ENCODE measurements at places on chromosomes 7 and 10.

- no peak for DNase-seq
Measured at GRCh38 chr10:121695731-121696464, 97.7 kb upstream of the FGFR2 start.

DNA sequence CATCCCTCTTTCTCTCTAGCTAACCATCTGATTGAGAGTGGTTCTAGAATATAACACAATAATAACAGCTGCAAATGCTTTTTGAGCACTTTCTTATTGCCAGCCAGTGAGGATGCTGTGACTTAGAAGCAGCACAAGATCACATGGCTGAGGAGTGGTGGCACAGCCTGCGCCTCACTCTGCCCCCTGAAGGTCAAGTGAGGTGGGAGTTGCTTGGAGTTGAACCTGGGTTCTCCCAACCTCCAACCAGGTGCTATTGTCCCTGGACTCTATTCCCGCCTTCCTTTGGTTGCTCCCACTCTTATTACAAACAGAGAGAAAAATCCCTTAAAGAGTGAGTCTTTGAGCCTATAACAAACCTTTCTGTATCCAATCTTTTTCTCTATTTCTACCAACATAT, 280.3 kb upstream of the PODXL start:
- DNase-seq: no peak

GRCh38 chr7:13878154-13878553, 111.3 kb downstream of the ETV1 start:
- DNase-seq: no peak

DNA sequence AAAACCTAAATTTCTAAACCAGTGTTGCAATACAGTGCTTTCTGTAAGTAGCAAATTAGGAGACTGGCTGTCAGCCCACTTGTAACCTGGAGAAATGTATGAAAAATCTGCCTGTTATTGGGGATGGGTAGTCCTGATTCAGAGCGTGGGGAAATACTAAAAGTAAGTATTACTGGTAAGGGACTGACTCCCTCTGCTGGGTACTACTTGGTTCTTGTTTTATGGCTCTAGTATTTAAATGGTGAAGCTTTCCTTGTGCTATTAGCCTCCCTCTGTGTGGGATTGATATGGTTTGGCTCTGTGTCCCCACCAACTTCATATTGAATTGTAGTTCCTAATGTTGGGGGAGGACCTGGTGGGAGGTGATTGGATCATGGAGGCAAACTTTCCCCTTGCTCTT, 886.1 kb downstream of the SORCS1 start:
- DNase-seq: no peak

DNA sequence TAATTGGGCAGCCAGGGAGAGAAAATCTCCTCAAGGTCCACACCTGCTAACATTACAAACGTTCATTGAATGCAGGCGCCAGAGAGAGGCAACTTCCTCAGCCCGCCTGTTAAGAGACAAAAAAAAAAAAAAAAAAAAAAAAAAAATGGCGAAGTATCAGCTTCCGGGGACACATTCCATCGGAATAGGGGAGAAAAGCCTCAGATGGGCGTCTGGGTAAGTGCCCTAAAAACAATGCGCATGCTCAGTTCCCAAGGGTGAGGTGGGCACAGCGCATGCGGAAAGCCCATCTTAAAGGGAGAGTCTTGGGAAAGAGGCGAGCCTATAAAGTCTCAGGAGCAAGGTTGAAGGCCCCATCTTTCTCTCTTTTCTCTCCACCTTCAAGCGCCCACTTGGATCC, 1139.7 kb upstream of the CELF2 start:
- DNase-seq: no peak

GRCh38 chr10:72274730-72275350, 1.1 kb downstream of the DDIT4 start:
- DNase-seq: no peak

GRCh38 chr10:120473593-120473992, 16.6 kb downstream of the PLPP4 start:
- DNase-seq: no peak

GRCh38 chr10:97426776-97427570, 982 bp downstream of the PGAM1 start:
- DNase-seq: no peak

DNA sequence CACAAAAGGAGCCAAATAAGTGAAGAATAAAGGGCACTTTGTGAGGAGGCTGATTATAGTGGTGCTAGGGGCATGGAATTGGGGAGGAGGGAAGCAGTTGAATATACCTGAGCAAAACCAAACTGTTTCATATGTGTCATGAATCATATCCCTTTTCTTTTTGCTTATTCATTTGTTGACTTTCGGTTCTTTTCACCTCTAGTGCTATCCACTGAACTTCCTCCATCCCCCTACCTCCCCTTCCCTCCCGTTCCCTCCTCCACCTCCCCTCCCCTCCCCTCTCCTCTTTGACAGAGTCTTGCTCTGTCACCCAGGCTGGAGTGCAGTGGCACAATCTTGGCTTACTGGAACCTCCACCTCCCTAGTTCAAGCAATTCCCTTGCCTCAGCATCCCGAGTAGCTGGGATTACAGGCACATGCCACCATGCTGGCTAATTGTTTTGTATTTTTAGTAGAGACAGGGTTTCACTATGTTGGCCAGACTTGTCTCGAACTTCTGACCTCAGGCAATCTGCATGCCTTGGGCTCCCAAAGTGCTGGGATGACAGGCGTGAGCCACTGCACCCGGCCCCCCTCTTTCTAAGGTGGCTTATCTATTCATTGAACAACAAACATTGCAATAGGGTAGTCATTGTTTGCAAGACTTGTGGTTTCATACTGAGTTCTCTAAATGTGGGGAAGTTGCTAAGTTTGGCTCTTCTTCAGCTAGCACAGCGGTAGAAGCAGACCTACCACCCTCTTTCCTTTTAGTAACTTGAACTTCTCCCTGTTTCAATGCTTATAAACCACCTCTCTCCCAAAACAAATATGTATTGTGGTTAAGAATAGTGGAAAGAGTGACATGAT, 150.4 kb upstream of the PRPS1L1 start:
- DNase-seq: no peak

GRCh38 chr7:127550247-127550646, 35.1 kb downstream of the GCC1 start:
- DNase-seq: no peak

GRCh38 chr10:67259319-67259929, 333.6 kb downstream of the LRRTM3 start:
- DNase-seq: no peak

- DNase-seq: no peak
Measured at GRCh38 chr10:120684226-120684625, 166.9 kb upstream of the WDR11 start.

- DNase-seq: no peak
Measured at GRCh38 chr7:48173756-48174382, 2.6 kb downstream of the ABCA13 start.

DNA sequence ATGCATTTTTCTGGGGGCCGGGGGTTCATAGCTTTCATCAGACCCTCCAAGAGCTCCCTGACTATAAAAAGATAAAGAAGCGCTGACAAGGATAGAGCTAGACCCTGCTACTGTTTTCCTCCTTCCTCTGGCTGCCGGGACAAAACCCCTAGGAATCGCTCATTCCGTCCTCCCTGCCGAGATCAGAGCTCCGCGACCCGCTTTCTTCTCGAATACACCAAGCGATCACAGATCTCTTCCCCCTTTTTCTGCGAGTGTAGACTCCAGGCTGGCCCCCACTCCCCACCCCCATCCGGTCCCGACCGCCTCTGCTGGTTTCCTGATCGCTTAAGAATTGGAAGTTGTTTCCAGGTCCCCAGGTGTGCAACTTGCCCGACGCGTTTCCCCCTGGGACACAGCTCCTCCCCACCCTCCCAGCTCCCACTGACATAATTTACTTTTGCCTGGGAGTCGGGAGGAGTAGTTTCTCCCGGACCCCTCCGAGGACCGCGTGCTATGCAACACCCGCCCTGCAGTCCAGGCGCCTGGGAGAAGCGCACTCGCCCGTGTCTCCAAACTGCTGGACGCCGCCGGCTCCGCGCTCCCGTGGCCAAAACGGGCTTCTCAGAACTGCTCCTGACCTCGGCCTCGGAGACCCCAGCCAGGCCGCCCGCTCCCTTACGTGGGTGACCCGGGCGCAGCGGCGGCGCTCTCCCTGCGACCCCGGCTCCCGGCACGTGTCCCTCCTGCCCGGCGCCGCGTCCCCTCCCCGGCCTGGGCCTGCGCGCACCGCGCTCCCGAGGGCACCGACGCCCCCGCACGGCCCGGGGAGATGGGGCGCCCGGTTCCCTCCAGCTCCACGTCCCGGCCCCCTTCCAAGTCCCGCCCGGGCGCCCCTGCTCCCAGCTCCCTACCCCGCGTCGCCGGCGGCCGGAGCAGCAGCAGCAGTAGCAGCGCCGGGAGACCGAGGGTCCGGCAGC, 552 bp downstream of the IL15RA start:
- DNase-seq: no peak

DNA sequence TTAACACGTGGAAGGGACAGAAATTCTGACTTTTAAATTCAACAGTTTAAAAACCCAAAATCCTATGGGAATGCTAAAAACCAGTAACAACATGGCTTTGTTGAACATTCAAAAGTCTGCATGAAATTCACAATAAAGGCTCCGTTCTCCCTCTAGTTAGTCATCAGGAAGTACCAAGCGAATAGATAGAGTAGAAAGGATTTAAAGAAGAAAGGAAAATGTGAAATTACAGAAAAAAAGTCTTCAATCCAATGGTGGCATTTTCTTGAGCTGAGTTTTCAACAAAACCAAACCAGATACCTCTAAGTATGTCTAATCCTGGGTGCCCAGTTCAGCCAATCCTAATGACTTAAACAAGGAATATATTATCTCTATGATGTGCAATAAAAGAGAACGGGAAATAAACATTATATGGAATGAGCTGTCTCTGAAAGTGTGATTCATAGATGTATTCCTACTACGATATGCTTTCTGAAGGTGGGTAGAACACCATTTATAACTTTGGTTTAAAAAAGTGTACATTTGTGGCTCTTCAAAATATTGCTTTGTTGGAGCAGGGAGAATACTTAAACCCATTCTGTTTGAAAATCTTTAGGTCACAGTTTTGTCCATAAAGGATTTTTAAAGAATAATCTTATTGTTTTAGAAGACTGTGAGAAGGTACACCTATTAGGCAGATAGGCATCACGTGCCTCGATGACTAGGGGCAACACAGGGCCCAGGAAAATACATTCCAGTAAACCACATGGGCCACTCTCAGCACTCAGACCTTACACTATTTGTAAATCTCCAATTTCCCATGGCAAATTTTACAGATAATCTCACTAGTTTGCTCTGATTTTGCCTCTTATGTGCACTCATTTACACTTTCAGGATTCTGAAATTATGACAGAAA, 87.7 kb downstream of the CUBN start:
- DNase-seq: no peak

GRCh38 chr7:92446869-92447344, 375 bp upstream of the GATAD1 start:
- DNase-seq: no peak

GRCh38 chr7:101330011-101330484, 8.4 kb upstream of the IFT22 start:
- DNase-seq: no peak

GRCh38 chr7:71912476-71912875, 499.7 kb downstream of the CALN1 start:
- DNase-seq: no peak

DNA sequence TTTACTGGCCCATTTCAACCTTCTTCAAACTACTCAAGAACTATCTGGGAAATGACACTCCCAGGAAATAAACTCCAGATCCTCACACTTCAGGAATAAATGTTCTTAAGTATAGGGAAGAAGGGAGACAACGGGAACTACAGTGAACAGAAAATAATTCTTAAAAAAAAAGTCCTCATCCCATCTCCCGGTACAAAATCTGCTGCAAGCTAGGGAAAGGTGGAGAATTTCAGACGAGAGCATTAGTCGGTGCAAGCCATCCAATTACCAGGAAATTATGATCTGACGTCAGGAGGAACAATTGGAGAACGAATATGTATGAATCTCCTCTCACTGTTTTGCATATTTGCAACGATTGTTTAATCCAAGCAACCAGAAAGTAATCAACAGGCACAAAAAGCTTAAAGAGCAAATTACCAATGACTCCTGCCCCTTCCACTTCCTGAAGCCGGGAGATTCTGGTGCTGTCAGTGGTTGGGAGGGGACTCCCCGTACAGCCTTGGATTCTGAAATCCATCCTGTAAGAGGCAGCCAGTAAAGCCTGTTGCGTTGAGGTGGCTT, 15.1 kb upstream of the GATA3 start:
- no peak for DNase-seq

GRCh38 chr10:33046792-33047191, 88.8 kb upstream of the ITGB1 start:
- DNase-seq: no peak

Measured in HS-27A (cell line).